Spleen (tissue), 13 donors: ENCODE measurements at places on chromosomes 12 and 14. TPM values are rescaled to one million over a fixed set of nuclear protein-coding genes. Genes with fewer than 3 reads are reported as not detected.

The RIN3 gene
- 117 TPM for total RNA-seq

The KRT83 gene
- not detected for total RNA-seq

The FLVCR2 gene
- total RNA-seq, result 35.1 TPM

The CPNE8 gene
- total RNA-seq, result 31.3 TPM

The VDR gene
- total RNA-seq, result 6.4 TPM

The TCL1B gene
- total RNA-seq, result not detected

The GPR84 gene
- total RNA-seq, result 12.5 TPM

The MAP3K9 gene
- 4.6 TPM for total RNA-seq

The VASH1 gene
- 18.9 TPM for total RNA-seq

The SLC17A8 gene
- total RNA-seq, result 0.34 TPM

The BMP4 gene
- 3.7 TPM for total RNA-seq

The SERPINA5 gene
- 169 TPM for total RNA-seq

The USP15 gene
- 190 TPM for total RNA-seq

The CBLN3 gene
- total RNA-seq, result 20.7 TPM

The ADAM21 gene
- 0.18 TPM for total RNA-seq

The PRB2 gene
- not detected for total RNA-seq

The FOXN4 gene
- not detected for total RNA-seq

The HOXC13 gene
- not detected for total RNA-seq

The PTPRR gene
- 2.7 TPM for total RNA-seq

The WNT5B gene
- 8.7 TPM for total RNA-seq

The SLCO1B1 gene
- not detected for total RNA-seq

The OTOGL gene
- total RNA-seq, result 0.55 TPM

The FAM216A gene
- total RNA-seq, result 6.9 TPM

The KITLG gene
- 5.4 TPM for total RNA-seq

The A2M gene
- 689 TPM for total RNA-seq

The RFX4 gene
- total RNA-seq, result not detected

The RFLNA gene
- not detected for total RNA-seq

The TGFB3 gene
- 5.6 TPM for total RNA-seq

The CPNE6 gene
- total RNA-seq, result not detected

The EGLN3 gene
- 4.2 TPM for total RNA-seq

The CCDC177 gene
- total RNA-seq, result not detected

The LRFN5 gene
- total RNA-seq, result 2.6 TPM

The BEST3 gene
- total RNA-seq, result 0.14 TPM

The GALNT6 gene
- total RNA-seq, result 25.1 TPM

The ACVRL1 gene
- 58.6 TPM for total RNA-seq

The PEX5 gene
- total RNA-seq, result 16.9 TPM

The ZCRB1 gene
- 29.9 TPM for total RNA-seq

The AGAP2 gene
- 18.9 TPM for total RNA-seq

The HHIPL1 gene
- 3.2 TPM for total RNA-seq

The DTX1 gene
- total RNA-seq, result 141 TPM

The METTL17 gene
- 73.0 TPM for total RNA-seq
